ENCODE measurements at places on chromosomes 5 and 9.

DNA sequence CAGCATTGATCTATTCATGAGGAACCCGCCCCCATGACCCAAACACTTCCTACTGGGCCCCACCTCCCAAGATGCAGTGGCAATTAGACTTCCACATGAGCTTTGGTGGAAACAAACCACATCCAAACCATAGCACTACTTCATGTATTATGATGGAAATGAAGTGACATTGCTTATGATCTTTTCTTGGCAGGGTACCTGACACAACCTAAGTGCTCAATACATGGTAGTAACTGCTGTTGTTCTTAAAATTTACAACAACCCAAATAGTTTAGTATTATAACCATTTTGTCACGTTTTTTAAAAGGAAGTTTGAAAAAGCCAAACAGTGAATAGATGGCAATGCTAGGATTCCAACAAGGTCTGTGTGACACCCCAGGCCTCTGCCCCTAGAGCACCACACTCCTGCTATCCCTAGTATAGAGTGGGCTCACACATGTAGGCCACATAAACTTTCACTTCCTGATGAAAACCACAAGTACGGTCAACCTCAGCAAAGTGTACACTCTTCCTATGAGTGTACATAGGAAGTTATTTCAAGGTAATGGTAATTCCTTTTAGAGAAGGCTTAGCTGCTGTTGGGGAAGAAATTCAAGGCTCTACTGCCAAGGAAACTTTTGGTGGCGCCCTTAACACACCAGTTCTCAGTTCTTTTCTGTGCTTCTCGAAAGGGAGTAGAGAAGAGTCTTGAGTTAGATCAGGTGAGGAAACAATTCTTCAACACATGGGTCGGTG is 97.6 kb downstream of the ARSB start:
- no peak for DNase-seq

GRCh38 chr9:20207176-20207575 is 415.1 kb downstream of the MLLT3 start:
- no peak for DNase-seq

DNA sequence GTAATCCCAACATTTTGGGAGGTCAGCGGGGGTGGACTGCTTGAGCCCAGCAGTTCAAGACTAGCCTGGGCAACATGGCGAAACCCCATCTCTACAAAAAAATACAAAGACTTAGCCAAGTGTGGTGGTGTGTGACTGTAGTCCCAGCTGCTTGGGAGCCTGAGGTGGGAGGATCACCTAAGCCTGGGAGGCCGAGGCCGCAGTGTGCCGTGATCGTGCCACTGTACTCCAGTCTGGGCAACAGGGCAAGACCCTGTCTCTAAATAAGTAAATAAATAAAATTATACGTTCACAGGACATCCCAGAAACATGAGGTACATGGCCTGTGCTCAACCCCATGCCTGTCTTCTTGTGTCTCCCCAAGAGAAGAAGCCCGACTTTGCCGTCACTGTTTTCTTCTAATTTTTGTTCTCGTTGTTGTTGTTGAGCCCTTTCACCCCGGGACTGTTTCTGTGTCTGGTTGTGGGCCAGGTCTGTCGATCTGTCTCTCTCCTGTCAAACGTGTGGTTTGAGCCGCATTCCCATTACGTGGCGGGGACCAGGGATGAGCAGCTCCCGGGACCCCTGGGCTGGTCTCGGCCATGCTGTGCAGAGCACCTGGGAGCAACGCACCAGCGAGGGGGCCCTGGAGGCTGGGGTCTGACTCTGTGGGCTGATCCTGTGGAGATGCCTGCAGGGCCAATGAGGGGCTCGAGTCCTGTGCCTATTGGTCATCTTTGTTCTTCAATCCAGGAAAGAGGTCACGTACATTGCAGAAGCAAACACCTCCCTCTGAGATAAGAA is 32.2 kb downstream of the NACC2 start:
- no peak for DNase-seq

- DNase-seq = peak; percentile 50
Observed at GRCh38 chr9:109963079-109963478, 183.1 kb downstream of the PALM2AKAP2 start.

GRCh38 chr5:145499483-145499882 is 335.7 kb downstream of the PRELID2 start:
- DNase-seq = no peak

DNA sequence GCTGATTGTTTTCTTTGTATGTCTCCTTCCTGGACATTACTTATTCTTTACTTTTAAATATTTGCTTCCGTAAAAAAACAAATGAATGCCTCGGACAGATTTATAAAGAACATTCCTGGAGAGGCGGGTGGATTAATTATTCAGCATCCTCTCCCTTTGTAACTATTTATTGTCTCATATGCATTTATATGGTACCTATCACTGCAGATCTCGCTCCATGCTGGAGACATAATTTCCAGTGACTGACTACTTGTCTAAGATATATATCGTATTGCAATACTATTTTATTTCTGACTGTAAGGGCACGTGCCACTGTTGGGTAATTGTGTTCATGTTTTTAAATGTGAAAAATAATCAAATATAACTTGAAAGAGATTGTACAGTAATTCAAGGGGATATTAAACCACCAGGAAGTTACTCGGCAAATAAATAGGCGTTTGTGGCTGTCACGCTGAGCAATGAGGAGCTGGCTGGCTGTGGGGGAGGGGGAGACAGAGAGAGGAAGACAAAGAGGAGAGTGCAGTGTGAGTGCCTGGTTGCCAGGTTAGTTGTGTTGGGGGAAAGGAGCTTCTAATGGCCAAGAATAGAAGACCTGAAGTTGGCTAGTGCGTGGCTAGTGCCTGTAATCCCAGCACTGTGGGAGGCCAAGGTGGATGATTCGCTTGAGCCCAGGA is 131.8 kb upstream of the GABRP start:
- no peak for DNase-seq

GRCh38 chr5:134555890-134556311 is 30.4 kb downstream of the JADE2 start:
- no peak for DNase-seq

- DNase-seq = no peak
Observed at GRCh38 chr5:65790371-65791163, 68.6 kb downstream of the NLN start.

DNA sequence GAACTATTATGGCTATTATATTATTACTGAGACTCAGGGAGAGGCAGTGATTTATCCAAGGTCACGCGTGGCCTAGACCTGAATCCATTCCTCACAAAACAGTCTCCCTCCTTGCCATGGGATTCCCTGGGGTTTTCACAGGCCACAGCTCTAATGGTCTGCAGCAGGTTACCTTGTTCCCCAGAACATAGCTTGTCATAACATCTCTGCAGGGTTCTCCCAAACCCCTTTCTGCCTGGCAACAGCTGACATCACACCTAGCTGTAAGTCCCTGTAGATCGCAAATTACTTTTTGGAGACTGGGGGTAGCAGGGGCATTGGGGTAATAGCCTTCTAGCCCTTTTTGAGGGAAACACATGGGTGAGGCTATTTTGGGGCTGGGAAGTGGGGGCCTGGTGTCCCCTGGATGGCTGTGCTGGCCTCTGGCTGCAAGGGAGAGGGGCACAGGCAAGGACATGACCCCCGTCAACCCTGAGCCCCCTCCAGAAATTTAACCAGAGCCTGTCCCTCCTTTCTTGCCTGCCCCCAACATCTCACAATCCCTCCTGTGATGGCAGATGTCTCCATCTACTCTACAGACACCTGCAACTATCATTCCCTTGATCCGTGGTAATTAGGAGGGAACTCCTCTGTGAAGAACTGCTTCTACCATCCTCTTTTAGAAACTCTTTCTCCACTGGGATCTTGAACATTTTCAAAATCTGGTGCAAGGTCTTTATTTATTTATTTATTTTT is 1.3 kb downstream of the CD74 start:
- DNase-seq = peak; percentile 38

DNA sequence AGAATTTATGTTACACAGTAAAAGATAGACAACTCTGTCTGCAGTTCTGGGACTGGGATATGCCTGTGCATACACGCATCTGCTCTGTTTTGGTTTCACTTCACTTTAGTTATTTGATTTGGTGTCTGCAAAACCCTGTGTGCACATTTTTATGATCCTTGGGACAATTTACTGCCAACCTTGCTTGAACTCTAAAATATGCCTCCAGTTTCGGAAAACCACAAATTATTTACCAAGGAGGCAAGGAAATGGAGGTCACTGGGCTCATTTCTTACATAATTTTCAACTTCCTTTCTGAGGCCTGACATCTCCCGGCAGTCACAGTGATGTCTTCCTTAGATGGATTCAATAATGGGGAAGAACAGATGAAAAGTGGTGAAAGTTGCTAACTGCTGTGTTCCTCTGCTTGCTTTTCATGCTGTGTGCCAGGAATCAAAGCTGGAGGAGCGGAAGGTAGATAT is 61.2 kb upstream of the TAF11L2 start:
- DNase-seq = no peak

DNA sequence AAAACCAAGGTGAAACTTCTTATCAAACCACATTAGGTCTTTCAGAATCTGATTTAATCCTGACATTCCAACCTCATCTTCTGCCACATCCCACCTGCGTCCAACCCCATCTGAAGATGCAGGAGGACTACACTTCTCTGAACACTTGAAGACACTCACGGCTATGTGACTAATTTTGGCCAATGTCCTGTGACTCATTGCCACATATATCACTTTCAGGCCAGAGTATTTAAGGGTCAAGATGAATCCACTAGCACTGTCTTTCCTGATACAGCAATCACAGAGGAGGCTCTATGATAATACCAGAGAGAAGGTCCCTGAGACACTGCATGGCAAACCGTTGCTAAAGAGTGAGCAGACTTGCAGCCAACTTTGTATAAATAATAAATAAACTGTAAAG is 323.4 kb downstream of the NR2F1-AS1 start:
- DNase-seq = no peak

DNA sequence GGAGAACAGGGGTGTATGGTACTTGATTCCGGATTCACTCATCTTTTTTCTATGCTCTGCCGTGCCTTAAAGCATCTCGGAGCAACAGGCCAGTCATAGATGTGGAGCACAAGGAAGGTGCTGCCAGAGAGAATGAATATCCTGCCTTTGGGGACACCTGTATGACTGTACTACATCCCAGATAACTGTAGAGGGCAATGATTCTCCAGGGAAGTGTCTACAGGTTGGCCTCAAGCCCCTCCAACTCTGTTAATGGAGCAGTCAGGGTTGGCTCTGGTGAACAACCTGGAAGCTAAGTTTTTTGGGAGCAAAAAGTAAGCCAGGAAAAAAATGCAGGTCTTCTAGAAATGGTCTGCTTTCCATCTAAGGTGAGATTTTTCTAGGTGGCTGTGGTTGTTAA is 71.0 kb downstream of the NREP start:
- DNase-seq = no peak

DNA sequence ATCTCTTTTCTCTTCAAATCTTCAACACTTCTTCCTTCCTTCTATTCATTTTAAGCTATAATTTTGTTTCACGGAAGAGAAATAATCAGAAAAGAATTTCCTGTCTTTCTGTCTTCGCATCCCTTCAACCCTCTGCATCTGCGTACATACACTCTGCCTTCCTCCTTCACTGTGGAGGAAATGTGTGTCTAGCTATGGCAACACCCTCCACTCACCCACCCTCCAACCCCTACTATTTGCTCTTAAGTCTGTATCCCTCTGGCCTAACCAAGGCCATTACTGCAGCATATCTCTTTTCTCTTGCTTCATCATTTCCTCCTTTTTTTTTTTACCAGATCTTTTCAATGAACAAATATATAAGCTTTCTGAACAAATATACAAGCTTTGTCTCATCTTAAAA is 105.7 kb upstream of the NUDT12 start:
- no peak for DNase-seq
